ENCODE measurements at places on chromosomes 13 and 19. TPM values are rescaled to one million over a fixed set of nuclear protein-coding genes. Genes with fewer than 3 reads are reported as not detected.

Gene ATP8A2
- total RNA-seq = under 0.01 TPM

Gene HS6ST3
- total RNA-seq = 0.12 TPM

Gene ZNF506
- 7.6 TPM for total RNA-seq

Gene SIGLEC10
- total RNA-seq = not detected

Gene PROZ
- not detected for total RNA-seq

Gene GRIK5
- not detected for total RNA-seq

Gene ZNF878
- 0.23 TPM for total RNA-seq

Gene NTF4
- 0.23 TPM for total RNA-seq

Gene EBPL
- 20.4 TPM for total RNA-seq

Gene PLK5
- total RNA-seq = not detected

Gene S1PR4
- total RNA-seq = not detected

Gene ZNF578
- 1.4 TPM for total RNA-seq

Gene ICAM5
- total RNA-seq = 0.94 TPM

Gene GET3
- total RNA-seq = 190 TPM

Gene ZNF98
- total RNA-seq = not detected

Gene FGF21
- total RNA-seq = not detected

Gene THAP8
- total RNA-seq = 1.1 TPM

Gene KLK12
- not detected for total RNA-seq
